ENCODE measurements at places on chromosomes 6 and 20.

DNA sequence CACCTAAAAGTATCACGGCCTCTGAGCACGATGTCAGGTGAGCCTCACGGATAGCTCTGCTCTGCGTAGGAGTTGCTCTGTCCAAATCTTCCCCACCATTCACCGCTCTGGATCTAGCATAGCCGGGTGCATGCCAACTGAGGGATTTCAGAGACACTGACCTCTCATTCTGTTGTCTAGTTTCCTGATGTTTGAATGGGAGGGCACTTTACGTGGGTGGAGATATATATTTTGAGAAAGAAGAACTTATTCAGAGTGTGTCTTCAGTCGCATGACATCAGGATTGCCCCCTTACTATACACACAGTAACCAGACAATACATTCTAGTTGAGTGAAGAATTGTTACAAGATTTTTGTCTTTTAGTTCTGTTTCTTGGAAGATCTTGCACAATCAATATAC is 96.5 kb upstream of the CITED2 start:
- DNase-seq = no peak

- no peak for DNase-seq
Observed at GRCh38 chr6:130503146-130503545, 137.3 kb downstream of the TMEM200A start.

- no peak for DNase-seq
Observed at GRCh38 chr6:154916857-154917256, 78.3 kb upstream of the TIAM2 start.

DNA sequence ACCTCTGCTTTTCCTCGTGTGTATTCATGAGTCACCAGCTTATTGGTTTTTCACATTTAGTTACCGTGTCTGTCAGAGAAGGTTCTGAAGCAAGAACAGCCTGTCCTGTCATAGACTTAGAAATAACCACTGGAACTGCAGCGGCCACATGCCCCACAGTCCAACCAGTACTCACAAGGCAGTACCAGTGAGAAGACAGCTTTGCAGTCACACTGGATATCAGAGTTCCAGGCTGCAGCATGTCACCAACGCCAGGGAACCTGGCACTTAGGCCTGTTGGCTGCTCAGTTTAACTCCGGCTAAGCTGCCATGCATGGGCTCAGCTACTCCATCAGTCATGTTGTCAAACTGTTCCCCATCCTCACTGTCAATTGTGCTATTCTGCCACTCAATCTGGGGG is 40.1 kb downstream of the ADNP start:
- DNase-seq = no peak

- no peak for DNase-seq
Observed at GRCh38 chr6:88365230-88365629, 199.1 kb upstream of the CNR1 start.

GRCh38 chr6:136990754-136991153 is 54.0 kb downstream of the IL20RA start:
- DNase-seq = peak; percentile 55

- no peak for DNase-seq
Observed at GRCh38 chr20:15986690-15987089, 586.6 kb downstream of the KIF16B start.

DNA sequence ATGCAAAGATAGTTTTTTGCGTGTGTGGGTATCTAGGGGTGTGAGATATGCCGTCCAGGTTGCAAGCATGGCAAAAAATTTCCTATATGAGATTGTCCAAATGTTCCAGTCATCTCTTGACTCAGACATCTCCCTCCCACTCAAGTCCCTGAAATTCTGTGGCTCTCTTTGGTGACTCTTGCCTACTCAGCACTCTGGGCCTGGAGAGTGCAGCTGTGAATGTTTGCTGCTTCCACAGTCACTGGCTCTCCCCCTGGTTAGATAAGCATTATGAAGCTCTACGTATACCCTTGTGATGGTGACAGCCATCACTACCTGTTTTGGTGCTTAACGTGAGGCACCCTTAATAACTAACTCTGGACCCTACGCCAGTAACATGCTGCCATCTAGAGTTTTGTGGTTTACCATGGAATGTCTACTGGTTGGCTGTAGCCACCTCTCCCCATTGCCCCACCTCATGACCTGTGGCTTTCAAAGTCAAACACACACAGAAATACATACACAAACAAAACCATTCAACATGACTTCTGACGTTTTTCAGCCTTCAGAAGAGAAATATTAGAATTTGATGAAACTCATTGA is 621.9 kb upstream of the CITED2 start:
- DNase-seq = no peak

DNA sequence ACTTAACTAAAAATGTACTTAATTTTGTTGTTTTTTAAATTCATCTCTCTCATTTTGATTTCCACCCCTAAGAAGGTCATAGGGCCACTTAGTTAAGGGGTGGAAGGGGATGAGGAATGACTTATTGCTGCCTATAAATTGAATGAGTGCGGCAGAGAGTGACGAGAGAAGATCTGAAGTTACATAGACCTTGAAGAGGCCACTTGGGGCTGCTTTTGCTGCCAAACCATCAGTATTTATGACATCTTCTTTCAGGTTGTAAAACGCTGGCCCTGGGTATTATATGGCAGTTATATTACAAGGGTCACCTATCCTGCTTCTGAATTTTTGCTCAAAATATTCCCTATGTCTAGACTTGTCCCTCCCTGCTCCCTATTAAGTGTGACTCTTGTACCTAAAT is 119.6 kb upstream of the RIMS1 start:
- no peak for DNase-seq

- no peak for DNase-seq
Observed at GRCh38 chr6:159038914-159039884, 5.6 kb downstream of the TAGAP start.

GRCh38 chr6:12270551-12271230 is 19.5 kb upstream of the EDN1 start:
- DNase-seq = no peak

DNA sequence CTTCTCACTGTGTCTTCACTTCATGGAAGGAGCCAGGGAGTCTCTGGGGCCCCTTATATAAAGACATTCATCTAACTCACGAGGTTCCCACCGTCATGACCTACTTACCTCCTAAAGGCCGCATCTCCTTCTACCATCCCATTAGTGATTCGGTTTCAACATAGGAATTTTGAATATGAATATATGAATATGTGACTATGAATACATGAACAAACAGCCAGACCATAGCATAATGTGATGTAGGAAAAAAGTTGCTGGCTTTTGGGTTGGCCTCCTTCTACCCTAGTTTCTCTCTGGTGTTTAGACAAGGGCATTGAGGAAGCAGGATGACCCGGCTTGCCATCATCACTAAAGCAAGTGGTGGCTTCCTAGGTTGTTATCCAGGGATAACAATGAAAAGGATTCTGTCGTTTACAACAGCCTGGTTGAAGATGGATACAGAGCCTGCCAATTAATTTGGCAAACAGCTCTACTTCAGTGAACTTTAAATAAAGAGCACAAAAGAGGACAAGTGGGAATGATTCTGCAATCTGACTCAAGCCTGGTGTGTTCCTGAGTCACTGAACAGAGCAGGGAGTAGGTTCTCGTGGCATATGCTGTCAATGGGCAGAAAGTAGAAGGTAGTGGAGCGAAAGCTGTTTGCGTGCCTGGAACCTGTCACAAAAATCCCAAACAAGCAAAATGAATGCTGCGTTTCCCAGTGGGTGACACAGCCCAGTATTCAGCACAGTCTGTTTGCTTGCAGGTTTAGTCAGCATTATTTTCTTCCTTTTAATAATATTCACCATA is 44.0 kb upstream of the DOK5 start:
- DNase-seq = peak; percentile 67

DNA sequence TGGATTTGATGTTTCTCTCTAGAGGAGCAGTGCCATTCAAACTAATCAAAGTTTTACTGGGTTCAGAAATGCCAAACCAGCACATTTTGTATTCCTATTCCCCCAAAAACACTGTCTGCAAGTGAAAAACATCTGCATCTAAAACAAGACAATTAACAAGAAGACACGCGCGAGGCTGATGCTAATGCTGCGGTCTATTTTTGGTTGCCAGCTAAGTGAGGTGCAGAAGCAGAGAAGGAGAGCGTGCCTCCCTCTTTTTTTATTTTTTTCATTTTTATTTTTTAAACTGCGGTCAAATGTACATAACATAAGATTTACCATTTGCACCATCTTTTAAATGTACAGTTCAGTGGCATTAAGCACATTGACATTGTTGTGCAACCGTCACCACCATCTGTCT is 641.1 kb downstream of the DHX35 start:
- DNase-seq = no peak

- no peak for DNase-seq
Observed at GRCh38 chr6:121093928-121094327, 240.4 kb downstream of the TBC1D32 start.

GRCh38 chr6:84836366-84836765 is 72.0 kb upstream of the TBX18 start:
- DNase-seq = no peak

DNA sequence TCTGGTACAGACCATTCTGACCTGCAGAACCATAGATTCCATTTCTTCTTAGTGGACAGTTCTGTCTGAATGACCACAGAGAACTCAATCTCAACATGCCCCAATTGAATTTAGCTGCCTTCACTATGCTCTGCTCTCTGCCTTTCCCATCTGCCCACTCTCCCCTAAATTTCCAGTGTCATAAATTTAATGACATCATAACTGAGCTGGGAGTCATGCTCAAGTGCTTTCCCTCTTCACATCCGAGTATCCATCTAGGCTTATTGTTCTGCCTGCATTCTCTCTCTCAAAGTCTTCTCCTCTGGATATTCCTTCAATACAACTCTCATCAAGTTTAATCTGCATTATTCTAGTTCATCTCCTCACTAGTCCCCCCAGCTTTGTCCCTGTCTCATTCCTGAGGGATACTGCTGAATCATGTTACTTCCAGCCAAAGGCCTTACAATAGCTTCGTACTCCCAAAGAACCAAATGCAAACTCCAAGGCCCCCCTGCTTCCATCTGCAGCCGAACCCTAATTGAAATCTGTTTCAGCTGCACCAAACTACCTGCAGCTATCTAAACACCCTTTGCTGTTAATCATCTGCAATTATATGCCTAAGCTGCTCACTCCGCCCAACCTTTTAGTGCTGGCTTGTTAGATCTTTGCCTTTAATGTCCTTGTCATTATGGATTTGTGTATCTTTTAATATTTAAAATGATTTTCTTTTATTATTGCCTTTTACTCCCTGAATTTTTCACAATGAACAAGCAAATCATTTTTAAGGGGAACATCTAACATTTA is 46.1 kb downstream of the SLC35B3 start:
- peak; percentile 5 for DNase-seq

DNA sequence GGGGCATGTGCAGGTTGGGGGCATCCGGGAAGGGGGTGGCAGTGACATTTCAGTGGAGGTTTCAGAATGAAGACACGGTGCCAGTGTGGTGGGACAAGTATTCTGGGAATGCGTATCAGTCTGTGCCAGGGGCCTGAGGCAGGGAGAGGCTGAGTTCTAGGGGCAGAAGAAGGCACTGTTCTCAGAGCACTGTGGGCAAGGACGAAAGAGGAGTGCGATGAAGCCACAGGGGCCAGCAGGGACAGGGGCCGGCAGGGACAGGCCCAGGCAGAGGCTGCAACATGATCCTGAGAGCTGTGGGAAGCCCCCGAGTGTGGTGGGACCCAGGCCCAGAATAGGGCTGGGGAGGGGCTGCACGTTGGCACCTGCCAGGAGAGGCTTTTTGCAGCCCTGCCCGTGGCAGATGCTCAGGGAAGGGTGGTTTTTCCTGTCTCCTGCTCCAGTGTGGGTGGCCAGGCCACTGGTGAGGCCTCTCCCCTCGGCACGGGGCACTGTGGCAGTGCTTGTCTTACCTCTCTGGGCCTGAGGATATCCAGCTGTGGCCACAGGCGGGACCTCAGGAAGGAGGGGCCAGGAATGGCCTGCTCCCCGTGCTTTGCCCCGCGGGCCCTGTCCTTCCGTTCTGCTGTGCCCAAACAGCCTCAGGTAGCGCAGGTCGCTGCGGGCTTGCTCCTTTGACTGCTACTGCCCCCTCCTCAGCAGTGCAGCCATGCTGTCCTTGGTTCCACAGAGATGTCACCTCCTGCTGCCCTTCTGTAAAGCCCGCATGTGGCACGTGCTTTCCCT is 10.0 kb downstream of the ENTPD6 start:
- DNase-seq = no peak

- DNase-seq = peak; percentile 28
Observed at GRCh38 chr6:21098744-21099143, 494.8 kb upstream of the SOX4 start.

DNA sequence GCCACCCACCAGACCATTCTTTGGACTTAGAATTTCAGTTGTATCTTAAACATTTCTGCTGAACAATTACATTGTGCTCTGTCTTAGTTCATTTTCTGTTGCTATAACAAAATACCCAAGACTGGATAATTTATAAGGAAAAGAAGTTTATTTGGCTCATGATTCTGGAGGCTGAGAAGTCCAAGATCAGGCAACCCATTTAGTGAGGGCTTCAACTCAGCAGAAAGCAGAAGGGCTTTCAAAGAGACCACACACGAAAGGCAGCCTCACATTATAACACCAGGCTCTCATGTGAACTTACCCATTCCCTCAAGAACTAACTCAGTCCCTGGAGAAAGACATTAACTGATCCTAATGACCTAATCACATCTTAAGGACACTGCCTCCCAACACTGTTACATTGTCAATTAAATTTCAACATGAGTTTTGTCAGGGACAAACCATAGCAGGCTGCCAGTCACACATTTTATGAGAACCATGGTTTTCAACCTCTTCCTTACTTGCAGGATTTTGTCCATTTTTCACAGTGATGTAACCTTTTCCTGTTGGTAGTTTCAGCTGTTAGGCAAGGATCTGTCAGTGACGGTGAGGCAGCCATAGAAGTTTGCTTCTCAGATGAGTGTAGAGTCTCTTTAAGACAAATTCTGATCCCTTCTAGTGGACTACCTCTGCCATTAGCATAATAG is 399.6 kb upstream of the SOX4 start:
- DNase-seq = no peak

DNA sequence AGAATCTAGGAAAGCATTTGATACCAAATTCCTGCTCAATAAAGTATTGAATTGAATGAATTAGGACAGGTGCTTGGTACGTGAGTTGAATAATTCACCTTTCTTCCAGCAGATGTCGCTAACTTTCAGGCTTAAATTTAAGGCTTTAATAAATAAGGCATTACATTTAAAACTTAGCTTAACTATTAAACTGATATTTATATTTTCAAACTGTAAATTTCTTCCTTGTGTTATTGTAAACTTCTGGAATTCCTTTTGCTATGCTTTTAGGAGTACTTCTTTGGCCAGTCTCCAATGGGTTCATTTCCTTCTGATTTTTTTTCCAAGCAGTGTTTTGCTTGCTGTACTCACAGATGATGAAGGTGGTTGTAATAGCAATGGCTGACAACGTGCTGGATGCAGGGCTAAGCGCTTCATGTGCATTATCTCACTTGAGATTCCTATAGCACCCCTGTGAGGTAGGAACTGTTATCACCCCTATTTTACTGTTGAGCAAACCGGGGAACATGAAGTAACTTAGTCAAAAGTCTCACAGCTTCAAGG is 71.3 kb upstream of the SLC2A12 start:
- peak; percentile 56 for DNase-seq

GRCh38 chr6:33295621-33296369 is 2.9 kb downstream of the RGL2 start:
- no peak for DNase-seq

- no peak for DNase-seq
Observed at GRCh38 chr20:59018817-59019216, 412 bp upstream of the TUBB1 start.

All from NCI-H1092 treated with DMSO at 0.1 percent for 48 hours (cell line).